ENCODE measurements at places on chromosomes 7 and 10.

DNA sequence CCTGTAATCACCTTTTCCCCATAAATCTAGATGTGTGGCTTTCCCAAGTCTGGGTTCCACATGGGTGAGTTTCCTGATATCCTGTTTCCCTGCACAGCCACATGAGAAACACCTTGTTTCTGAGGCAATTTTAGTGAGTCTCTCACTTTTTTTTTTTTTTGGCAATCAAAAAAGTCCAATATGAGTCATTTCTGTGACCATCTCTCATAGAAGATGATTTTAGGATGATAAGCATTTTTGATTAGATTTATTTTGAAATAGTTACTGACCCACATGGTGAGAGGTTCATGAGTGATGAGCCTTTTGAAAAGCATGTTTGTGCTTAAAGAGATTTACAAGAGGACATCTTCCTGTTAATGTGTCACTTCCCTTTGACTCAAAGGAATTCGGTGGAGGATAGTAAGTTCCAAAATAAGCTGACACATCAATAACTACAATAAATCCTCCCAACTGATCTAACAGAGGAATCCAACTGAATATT is 464.0 kb downstream of the INHBA start:
- DNase-seq, result no peak

DNA sequence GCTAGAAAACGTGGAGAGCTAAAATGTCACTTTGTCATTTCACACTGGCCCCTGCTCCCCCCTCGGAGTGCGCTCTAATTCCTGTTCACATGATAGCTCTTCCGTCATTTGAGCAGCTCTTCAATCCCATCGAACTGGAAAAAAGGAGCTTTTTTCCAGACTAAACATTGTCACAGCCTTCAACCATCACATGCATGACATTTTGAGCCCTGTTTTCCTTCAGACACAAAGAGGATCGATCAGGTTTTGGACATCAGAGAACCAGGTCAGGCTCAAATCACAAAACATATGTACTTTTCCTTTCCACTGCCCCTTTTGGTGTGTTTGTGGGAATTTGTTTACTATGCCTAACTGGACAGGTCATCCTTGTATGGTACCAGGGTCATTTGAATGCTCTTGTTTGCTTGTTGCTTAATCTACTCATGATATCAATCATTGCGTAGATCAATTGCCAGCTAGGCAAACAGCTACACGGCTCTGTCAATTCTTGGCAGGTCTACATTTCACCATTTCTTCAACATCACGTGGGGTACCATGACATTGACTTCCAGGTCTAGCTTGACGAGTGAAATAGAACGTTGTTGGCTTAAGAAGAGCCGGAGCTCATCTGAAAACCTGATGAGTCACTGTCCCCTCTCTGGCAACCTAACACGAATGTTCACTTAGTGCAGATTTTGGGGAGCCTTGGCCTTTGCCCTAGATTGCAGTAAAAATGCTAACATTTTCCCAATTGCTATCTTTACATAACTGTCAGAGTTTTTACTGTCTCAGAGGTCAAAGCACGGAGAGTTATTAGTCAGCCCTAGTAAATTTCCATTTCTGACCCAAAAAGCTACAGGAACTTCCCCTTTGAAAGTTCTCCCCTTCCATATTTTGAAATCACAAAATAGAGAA is 87.3 kb downstream of the LYZL2 start:
- DNase-seq, result no peak

DNA sequence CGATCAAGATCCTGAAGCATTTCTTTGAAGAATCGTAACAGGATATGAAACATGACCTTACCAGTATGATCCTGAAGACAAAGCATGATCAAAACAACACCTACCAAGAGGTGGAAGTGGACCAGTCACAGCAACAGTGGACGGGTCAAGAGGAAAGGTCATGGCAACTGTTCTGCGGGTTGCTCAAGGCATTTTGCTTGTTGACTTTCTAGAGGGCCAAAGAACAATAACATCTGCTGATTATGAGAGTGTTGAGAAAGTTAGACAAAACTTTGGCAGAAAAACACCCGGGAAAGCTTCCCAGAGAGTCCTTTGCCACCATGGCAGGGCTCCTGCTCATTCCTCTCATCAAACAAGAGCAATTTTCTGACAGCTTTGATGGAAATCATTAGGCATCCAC is 65.6 kb upstream of the LRRC18 start:
- DNase-seq, result no peak

- no peak for DNase-seq
Measured at GRCh38 chr7:96997512-96998032, 7.8 kb upstream of the DLX6 start.

GRCh38 chr7:143069912-143070500 is 17.9 kb downstream of the OR6V1 start:
- DNase-seq, result no peak

DNA sequence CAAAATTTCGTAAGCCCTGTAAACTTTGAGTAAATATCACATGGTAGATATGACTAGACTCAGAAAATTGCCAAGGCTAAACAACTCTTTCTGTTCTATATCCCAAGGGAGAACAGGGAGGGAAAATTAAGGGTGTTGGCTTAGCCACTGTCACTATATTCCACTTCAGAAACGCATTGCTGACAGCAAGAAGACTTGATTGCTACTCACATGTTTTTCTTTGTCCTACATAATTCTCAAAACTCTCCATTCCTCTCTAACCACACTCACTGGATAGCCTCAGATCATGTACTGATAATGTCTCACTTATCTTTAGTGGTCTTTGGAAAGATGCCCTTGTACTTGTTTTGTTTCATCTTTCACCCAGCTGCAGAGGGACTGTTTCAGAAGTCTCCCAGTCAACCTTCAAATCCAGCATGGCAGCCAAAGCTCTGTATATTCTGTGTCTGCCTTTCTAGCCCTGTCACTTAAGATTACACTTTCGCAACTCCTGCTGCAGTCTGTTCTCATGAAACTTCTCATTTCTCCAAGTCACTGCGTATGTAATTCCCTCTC is 582.4 kb upstream of the FZD8 start:
- DNase-seq, result no peak
